HepG2 (cell line): ENCODE measurements at places on chromosomes 6 and 20. TPM values are rescaled to one million over a fixed set of nuclear protein-coding genes. Genes with fewer than 3 reads are reported as not detected.
A peak's percentile ranks its signal among the peaks of the same experiment; 100 is the strongest.

DNA sequence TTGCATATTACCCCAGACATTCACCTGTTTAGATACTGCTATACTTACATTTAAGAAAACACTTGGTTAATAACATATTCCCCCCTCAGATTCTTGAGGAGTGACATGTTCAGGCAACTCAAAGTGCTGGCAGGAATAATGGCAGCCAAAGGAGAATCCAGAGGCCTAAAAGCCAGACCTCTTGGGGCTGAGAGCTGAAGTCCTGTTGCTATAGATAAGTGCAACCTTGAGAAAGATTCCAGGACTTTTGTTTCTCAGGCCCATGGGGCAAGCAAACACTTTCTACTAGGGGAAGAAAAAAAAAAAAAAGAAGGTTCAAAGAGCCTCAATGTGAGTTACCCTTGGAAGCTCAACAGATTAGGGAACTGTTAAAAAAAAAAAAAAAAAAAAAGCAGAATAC, 132.8 kb upstream of the BEND3 start:
- peaks cover 2% of the 10 kb centered on the region; the same call in 1 of the 2 replicates for H3K36me3 ChIP-seq
- H3K4me3 ChIP-seq: no peak overlapping the region
- H3K27ac ChIP-seq: no peak overlapping the region
- H3K4me1 ChIP-seq: 0 out of 2 replicates have a peak, but pooled peaks cover 12% of the 10 kb centered on the region
- DNase-seq: no peak

The CDYL gene
- 52.8 and 105 TPM in 2 replicates for total RNA-seq

GRCh38 chr6:91433660-91434534, 847.0 kb upstream of the MAP3K7 start:
- no peaks in the 10 kb centered on the region for H3K4me1 ChIP-seq
- H3K27ac ChIP-seq: no peak overlapping the region
- DNase-seq: no peak
- no peaks in the 10 kb centered on the region for H3K36me3 ChIP-seq

GRCh38 chr6:436308-437036, 44.9 kb downstream of the IRF4 start:
- H3K4me1 ChIP-seq: no peaks in the 10 kb centered on the region
- H3K27me3 ChIP-seq: peaks cover 61% of the 10 kb centered on the region
- H3K36me3 ChIP-seq: no peaks in the 10 kb centered on the region
- no peak overlapping the region for H3K27ac ChIP-seq
- DNase-seq: no peak

- DNase-seq: no peak
- peak overlapping the region; percentile 37 for H3K4me3 ChIP-seq
- H3K36me3 ChIP-seq: no peaks in the 10 kb centered on the region
- H3K27me3 ChIP-seq: peaks cover 4% of the 10 kb centered on the region; the same call in 1 of the 2 replicates
Measured at GRCh38 chr6:49551078-49551865, 804 bp downstream of the C6orf141 start.

DNA sequence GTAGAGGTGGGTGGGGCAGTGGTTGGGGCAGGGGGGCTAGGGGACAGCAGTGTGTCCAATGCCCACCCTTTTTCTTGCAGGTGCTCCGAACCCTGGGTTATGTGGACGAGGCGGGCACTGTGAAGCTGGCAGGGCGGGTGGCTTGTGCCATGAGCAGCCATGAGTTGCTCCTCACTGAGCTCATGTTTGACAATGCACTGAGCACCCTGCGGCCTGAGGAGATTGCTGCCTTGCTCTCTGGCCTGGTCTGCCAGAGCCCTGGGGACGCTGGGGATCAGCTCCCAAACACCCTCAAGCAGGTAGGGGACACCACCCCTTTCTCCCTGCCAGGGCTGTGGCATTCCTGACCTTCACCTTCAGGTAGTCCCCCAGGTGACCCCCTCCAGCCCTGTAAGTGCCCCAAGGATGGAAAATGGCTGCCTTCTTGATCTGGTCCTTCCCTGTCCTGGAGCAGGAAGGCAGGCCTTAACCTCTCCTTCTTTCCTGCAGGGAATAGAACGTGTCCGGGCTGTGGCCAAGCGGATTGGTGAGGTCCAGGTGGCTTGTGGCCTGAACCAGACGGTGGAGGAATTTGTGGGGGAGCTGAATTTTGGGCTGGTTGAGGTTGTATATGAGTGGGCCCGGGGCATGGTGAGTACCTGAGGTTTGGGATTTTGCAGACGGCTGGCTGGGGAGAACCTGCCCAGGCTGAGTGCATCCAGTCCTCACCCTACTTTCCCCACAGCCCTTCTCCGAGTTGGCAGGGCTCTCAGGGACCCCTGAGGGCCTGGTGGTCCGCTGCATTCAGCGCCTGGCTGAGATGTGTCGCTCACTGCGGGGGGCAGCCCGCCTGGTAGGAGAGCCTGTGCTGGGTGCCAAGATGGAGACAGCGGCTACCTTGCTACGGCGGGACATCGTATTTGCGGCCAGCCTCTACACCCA, 2.9 kb downstream of the DXO start:
- no peak overlapping the region for H3K4me3 ChIP-seq
- no peak for DNase-seq
- no peaks in the 10 kb centered on the region for H3K27me3 ChIP-seq
- H3K36me3 ChIP-seq: peaks cover 38% of the 10 kb centered on the region
- H3K27ac ChIP-seq: no peak overlapping the region

The SLC17A9 gene
- total RNA-seq: 33.6 and 110 TPM in 2 replicates

DNA sequence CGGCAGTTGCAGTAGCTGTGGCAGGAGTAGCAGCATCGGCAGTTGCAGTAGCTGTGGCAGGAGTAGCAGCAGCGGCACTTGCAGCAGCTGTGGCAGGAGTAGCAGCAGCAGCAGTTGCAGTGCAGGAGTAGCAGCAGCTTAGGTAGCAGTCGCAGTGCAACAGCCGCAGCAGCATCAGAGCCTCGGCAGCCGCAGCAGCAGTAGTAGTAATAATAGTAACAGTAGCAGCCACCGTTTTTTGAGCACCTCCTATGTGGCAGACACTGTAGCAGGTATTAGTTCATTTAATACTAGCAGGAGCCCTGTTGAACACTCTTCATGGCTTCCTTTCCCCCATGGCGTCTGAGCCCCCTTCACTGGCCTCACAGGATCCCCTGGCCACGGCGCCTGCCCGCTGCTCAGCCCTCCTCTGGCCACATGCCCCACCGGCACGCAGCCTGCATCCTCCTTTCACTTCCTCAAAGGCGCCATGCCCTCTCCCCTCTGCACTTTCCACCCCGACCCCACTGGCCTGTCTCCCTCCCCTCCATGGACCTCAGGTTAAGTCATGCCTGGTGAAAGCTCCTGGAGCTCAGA, 19.1 kb upstream of the IRF4 start:
- H3K4me3 ChIP-seq: no peak overlapping the region
- H3K27me3 ChIP-seq: peaks cover 70% of the 10 kb centered on the region; the same call in 2 of the 3 replicates
- H3K27ac ChIP-seq: no peak overlapping the region
- H3K4me1 ChIP-seq: no peaks in the 10 kb centered on the region
- no peak for DNase-seq
- H3K36me3 ChIP-seq: no peaks in the 10 kb centered on the region

The HAO1 gene
- not detected in 2 replicates for total RNA-seq

The TSPO2 gene
- total RNA-seq: not detected in 2 replicates

The RIPK1 gene
- total RNA-seq: 10.3 and 15.0 TPM in 2 replicates

The SDC4 gene
- 36.0 and 65.1 TPM in 2 replicates for total RNA-seq

DNA sequence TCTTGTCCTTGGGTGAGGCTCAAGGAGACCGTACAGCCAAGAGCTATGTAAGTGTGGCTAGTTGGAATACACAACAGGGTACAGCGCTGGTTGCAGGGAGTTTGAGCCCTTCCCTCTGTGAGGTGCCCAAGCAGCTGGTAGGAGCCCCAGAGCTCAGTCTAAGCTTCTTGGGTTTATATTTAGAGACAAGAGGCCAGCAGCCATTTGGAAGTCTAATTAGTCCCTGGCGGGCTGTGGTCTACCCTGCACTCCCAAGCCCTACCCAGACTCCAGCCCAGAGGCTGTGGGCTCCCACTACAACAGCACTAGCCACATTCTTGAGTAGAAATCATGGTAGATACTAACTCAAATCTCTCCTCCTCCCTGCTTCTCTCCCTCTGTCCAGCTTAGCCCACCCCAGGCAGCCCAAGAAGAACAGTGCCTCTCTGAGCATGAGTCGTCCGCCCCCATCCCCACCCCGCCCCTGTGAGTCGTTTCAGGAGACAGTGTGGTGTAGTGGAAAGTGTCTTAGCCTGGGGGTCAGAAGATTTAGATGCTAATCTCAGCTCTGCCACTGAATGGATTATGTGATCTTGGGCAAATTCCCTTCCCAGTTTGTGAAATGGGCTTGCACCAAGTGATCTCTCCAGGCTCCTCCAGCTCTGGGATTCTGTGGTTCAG, 37.8 kb downstream of the EIF2S2 start:
- no peak overlapping the region for H3K27ac ChIP-seq
- H3K27me3 ChIP-seq: no peaks in the 10 kb centered on the region
- H3K4me1 ChIP-seq: no peaks in the 10 kb centered on the region
- H3K36me3 ChIP-seq: peaks cover 55% of the 10 kb centered on the region

The BFSP1 gene
- 0.22 and 0.36 TPM in 2 replicates for total RNA-seq

The UQCC2 gene
- total RNA-seq: 238 and 273 TPM in 2 replicates

GRCh38 chr6:28207510-28208110, 17.5 kb upstream of the ZSCAN9 start:
- peak overlapping the region; percentile 66 for H3K4me3 ChIP-seq
- no peak overlapping the region for H3K27ac ChIP-seq
- peaks cover 25% of the 10 kb centered on the region for H3K4me1 ChIP-seq
- no peaks in the 10 kb centered on the region for H3K36me3 ChIP-seq
- H3K27me3 ChIP-seq: peaks cover 40% of the 10 kb centered on the region

The CNR1 gene
- total RNA-seq: not detected in 2 replicates

The PTK7 gene
- 48.5 and 99.8 TPM in 2 replicates for total RNA-seq

DNA sequence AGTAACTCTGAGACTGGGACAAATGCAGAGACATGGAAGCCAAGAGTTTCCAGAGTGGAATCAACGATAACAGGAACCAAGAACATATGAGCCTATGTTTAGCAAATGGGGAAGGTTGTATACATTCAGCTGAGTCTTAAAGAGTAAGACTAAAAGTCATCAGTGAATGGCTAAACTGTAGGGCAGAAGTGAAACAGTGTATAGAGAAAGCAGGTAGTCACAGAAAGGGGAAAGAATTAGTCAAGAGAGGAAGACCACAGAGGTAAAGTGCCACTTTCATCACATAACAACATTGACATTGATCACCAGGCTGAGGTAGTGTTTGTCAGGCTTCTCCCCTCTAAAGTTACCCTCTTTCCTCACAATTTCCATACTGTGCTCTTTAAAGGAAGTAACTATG, 306.5 kb upstream of the SPTLC3 start:
- no peak overlapping the region for H3K4me3 ChIP-seq
- H3K27me3 ChIP-seq: no peaks in the 10 kb centered on the region
- no peak overlapping the region for H3K27ac ChIP-seq
- no peaks in the 10 kb centered on the region for H3K36me3 ChIP-seq
- DNase-seq: no peak
- no peaks in the 10 kb centered on the region for H3K4me1 ChIP-seq

DNA sequence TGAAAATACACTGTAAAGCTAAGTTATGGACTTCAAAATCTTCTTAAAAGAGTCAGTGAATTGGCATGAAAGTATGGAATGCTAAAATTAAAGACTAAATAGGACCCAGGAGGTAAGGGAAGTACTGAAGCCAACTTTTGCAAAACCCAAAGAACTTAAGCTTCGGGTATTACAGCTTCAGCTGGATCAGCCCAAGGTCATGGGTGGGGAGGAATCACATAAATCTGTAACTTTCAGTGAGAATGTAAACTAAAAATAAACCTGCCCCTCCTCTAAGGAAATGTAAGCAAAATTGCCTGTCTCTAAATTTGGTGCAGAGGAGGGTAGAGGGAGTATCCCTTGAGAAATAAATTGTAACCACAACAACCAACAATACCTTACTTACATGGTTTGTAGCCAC, 4.4 kb upstream of the MUC21 start:
- H3K4me3 ChIP-seq: no peak overlapping the region
- no peaks in the 10 kb centered on the region for H3K36me3 ChIP-seq
- no peaks in the 10 kb centered on the region for H3K27me3 ChIP-seq
- H3K4me1 ChIP-seq: peaks cover 7% of the 10 kb centered on the region; the same call in 1 of the 2 replicates
- H3K27ac ChIP-seq: no peak overlapping the region

- H3K27ac ChIP-seq: no peak overlapping the region
- no peak overlapping the region for H3K4me3 ChIP-seq
- peaks cover 4% of the 10 kb centered on the region for H3K4me1 ChIP-seq
Measured at GRCh38 chr6:45212976-45213375, 115.2 kb upstream of the RUNX2 start.

- no peaks in the 10 kb centered on the region; the same call in 1 of the 2 replicates for H3K36me3 ChIP-seq
- no peaks in the 10 kb centered on the region for H3K4me1 ChIP-seq
- H3K27ac ChIP-seq: no peak overlapping the region
- H3K27me3 ChIP-seq: no peaks in the 10 kb centered on the region
- no peak overlapping the region for H3K4me3 ChIP-seq
Measured at GRCh38 chr6:73630401-73630800, 23.4 kb downstream of the SLC17A5 start.

DNA sequence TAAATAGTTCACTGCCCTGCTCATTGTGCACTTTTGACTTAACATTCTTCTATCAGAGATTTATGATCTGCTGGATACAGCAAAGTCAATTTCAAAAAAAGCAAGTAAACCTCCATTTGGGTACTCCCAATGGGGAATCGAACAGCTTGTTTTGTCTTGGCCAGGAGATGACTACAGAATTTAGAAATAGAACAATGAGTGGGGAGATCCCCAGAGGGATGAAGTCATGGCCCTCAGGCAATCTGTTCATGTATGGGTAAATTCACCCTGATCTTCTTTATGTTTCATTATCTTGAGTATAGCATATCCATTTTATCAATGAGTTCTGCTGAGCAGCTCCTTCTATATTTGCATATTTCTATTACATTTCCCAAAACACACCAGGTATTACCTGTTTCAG, 1681.9 kb downstream of the HACE1 start:
- no peaks in the 10 kb centered on the region for H3K27me3 ChIP-seq
- H3K4me1 ChIP-seq: no peaks in the 10 kb centered on the region
- no peak overlapping the region for H3K27ac ChIP-seq

The HLA-F gene
- total RNA-seq: 3.5 and 6.0 TPM in 2 replicates

DNA sequence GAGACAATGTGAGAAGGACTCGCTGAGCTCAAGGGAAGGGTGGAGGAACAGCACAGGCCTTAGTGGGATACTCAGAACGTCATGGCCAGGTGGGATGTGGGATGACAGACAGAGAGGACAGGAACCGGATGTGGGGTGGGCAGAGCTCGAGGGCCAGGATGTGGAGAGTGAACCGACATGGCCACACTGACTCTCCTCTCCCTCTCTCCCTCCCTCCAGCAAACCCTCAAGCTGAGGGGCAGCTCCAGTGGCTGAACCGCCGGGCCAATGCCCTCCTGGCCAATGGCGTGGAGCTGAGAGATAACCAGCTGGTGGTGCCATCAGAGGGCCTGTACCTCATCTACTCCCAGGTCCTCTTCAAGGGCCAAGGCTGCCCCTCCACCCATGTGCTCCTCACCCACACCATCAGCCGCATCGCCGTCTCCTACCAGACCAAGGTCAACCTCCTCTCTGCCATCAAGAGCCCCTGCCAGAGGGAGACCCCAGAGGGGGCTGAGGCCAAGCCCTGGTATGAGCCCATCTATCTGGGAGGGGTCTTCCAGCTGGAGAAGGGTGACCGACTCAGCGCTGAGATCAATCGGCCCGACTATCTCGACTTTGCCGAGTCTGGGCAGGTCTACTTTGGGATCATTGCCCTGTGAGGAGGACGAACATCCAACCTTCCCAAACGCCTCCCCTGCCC, 1.7 kb downstream of the TNF start:
- no peak overlapping the region for H3K4me3 ChIP-seq
- no peak overlapping the region for H3K27ac ChIP-seq
- peaks cover 18% of the 10 kb centered on the region for H3K4me1 ChIP-seq
- DNase-seq: no peak
- peaks cover 96% of the 10 kb centered on the region for H3K27me3 ChIP-seq
- no peaks in the 10 kb centered on the region for H3K36me3 ChIP-seq
